ENCODE measurements at places on chromosomes 2 and 18.

DNA sequence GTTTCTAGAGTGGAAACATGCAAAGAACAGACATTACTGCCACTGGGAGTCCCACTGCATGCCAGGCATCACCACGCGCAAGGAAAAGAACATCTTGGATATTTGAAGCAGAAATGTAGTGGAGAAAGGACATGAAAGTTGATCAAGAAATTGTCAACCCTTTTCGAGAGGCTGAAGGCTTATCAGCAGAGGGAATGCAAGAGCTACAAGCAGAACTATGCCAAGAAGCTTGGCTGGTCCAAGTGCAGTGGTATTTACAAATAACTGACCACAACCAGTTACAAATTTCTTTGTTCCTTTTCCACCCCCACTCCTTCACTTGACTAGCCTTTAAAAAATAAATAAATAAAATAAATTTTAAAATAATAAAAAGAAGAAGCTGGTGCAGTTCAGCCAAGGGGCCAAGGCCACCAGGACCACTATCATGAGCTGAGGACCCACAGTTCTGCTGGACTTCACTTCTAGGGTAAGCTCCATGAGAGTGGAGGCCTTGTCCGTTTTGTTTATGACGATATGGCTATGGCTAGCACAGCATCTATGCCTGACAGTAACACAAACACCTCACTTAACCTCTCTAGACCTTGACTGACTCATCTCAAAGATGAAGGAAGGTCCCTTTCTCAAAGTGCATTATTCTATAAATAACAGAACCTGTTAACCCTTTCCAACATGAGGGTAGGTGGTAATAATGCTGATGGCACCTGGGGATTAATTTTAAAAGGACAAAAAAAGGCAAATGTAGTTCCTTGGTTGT lies 20.9 kb downstream of the MARCHF4 start:
- no peak for DNase-seq

GRCh38 chr18:32381761-32382160 lies 88.9 kb downstream of the GAREM1 start:
- peak; percentile 45 for DNase-seq

GRCh38 chr2:70978341-70979179 lies at the start of gene ANKRD53:
Gene ANKRD53 (plus strand): TSS chr2:70978630. CDS start chr2:70978646, 16 bp downstream.
- no peak for DNase-seq

DNA sequence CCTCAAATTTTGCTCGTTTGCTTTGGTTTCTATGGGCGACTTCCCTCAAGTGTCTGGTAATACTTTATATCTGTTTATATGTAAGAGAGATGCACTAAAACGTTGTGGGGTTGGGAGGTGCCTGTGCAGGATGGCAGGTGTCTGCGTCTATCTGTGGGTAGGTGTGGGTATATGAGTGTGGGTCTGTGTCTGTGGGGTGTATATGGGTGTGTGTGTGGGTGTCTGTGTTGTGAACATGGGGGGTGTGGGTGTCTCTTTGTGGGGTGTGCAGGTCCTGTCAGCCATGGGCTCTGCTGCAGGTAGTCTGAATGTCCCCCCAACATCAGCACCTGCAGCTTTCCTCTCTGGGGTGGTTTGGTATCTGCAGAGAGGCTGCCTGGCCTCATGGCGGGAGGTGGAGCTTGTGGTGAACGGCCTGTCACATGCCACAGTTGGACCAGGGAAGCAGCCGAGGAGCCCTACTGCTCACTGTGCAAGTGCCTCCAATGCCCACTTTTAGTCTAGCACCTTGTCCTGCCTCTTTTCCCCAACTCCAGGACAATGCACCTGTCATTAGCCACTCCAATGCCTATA lies 90.3 kb downstream of the LPIN1 start:
- no peak for DNase-seq

GRCh38 chr18:5975111-5976002 lies 80.0 kb upstream of the TMEM200C start:
- DNase-seq: peak; percentile 55

GRCh38 chr18:70627182-70627802 lies 338.4 kb downstream of the SOCS6 start:
- no peak for DNase-seq

DNA sequence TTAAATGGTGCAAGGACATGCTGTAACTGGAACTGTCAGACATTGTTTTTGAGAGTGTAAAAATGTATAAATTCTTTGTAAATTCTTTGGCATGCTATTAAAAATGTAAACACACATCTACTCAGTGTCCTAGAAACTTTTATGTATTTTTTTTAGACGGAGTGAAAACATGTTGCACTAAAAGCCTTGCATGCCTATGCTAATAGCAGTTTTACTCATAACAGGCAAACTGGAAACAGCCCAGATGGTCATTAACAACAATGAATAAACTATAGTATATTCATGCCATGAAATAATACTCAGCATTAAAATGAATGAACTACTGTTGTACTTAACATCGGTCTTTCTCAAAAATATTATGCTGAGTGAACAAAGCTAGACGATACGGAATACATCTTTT lies 954.8 kb upstream of the DDX18 start:
- DNase-seq: no peak

- no peak for DNase-seq
Measured at GRCh38 chr2:13002536-13003331, 286.0 kb downstream of the TRIB2 start.

GRCh38 chr2:60352491-60353405 lies 200.7 kb downstream of the BCL11A start:
- DNase-seq: no peak

DNA sequence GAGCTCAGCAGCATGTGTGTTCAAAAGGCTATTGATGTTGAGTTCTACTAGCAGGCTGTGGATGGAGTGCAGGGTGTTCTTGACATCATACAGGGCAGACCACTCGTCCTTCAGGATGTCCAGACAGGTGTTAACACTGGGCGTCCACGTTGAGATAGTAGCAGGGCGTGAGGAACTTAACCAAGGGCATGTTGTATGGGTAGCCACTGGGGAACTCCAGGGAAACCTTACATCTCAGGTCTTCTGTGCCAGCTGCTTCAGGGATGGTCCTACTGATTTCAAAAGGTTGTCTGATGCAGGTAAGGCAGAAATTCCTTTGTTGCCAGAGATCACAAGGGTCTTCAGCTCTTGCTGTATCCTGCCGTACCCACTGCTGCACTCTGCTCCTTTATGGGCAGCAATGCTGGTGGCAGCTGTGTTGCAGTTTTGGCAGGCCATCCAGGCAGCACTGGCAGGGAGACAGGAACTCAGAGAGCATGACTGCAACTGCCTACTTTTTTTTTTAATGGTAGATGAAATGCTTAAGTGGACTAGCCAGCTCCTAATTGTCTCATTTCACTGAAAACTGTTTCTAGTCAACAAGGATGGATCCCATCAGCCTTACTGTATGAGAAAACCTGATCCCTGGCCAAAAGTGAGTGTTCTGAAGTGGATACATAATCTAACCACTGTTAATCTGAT lies 32.4 kb upstream of the RBBP8 start:
- no peak for DNase-seq

DNA sequence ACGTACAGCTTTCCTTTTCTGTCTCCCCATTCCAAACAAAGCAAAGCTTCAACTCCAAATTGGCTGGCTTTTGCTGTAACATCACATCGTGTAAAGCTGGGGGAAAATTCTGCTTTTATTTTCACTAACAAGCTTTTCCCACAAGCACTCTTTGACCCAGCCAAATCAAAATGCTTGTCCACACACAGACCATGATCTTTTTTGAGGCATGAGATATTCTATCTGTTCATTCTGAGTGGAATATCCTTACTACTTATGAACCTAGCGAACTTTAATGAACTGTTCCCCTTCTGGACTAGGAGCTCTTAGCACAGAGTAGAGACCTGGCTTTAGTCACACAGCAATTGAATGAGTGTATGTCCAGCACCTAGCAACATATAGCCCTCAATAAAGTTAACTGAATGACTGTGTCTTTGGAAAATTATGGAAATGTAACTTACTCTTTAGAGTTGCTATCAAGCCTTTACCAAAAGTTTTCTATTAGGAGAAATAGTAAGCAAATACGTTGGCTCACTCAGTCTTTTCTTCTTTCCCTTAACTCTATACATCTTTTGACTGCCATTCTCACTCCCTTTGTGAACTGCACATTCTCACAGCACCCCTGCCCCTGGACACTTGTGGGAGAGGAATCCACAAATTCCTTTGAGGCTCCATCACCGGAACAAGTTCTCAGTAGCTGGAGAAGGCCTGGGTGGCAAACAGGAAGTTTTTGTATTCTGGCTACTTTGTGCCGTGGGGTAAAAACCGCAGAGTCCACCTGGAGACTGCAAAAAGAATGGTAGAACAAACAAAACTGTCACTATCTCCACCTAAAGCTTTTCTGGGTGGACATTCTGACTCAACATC lies 1.3 kb upstream of the UBE2E3 start:
- DNase-seq: no peak

DNA sequence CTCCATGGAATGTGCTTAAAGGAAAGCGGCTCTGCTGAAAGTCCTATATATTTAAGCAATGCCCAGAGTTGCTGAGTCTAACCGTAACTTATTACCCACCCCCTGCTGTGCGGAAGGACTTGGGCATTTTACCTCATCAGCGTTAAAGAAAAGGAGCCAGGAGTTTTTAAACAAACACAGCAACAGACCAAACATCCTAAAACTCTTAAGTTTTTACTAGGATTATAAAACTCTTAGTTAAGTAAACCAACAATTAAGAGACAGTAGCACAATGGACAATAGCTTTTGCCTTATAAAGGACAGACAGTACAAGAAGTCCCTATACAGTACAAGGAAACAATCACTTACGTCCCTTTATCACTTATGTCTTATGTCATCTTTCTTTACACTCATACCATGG lies 90.2 kb downstream of the ZNF521 start:
- DNase-seq: no peak

Data from foreskin keratinocyte (primary cell).